ENCODE measurements at places on chromosomes 5 and 9.
A peak's percentile ranks its signal among the peaks of the same experiment; 100 is the strongest.

DNA sequence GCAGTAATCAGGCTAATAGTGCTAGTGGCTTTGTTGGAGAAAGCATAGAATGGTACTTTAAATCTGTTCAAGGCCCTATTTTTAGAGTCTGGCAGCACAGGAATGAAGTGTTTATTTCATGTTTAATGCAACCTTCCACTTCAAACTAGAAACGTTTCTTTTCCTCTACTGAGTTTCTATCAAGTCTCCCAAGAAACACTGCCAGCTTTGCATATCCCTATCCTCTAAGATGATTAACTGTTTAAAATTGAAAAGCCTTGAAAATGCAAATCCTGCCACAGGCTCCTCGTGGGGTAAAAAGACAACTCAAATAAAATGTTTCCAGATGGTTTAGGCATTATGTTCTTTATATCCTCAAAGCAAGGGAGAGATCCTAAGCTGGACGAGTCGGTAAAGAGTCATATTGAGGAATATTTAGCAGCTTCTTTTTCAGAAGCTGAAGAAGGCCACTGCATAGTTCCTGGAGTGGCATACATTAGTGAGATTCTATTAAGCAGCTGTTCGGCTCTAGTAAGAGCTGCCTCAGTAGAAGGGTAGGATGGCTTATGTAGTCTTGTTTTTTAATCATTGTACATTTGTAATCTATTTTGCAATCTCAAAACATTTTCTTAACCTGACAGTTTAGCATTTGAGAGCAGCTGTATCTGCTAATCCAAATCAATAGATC, 251.2 kb downstream of the CHSY3 start:
- DNase-seq, result no peak

DNA sequence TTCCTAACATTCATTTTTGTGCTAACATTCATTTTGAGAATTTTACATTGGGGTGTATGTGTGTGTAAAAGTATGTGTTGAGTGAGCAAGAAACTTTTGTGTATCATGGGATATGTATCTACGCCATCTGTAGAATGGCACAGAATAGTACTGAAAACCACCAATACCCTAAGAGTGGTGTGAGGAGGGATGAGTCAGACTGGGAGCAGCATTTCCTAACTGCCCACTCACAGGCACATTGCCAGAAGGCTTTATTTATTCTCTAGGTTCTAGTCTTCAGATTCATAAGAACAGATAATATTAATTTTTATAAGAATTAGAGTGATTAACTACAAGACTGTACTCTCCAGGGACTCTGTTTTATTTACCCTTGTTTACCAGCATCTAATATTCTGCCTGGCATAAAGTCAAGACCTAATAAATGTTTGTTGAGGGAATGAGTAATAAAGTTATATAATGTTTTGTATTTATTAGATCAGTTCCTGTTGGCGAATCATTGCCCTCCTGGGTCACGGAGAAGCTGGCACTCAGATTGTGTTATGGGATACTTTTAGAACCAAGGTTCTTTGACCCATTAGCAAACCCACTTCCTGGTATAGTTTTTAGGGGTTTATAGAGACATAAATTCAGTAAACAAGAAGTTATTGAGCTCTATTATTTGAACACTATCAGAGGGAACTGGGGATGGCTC, 159.1 kb upstream of the PPP2R2B start:
- peak; percentile 5 for DNase-seq

GRCh38 chr9:28059192-28059591, 485.9 kb upstream of the C9orf72 start:
- no peak for DNase-seq

- no peak for DNase-seq
Measured at GRCh38 chr5:83644301-83644700, 76.4 kb downstream of the HAPLN1 start.

DNA sequence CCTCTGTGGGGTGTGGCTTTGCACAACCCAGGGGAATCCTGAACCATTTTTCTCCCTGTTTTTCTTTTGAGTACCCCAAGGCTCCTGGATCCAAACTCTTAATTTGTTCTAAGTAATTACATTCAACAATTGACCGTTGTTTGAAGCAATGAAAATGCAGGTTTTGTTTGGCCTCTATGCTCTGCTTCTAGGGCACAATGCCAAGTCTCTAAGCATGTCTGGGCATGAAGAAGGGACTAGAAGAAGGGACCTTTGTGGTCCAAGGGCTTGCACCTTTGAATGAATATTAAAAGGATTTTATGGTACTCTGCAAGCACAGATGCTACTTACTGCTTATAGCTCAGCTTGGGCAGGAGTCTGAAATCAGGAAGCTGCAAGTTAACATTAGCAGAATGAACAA, 6.6 kb upstream of the ENC1 start:
- no peak for DNase-seq

DNA sequence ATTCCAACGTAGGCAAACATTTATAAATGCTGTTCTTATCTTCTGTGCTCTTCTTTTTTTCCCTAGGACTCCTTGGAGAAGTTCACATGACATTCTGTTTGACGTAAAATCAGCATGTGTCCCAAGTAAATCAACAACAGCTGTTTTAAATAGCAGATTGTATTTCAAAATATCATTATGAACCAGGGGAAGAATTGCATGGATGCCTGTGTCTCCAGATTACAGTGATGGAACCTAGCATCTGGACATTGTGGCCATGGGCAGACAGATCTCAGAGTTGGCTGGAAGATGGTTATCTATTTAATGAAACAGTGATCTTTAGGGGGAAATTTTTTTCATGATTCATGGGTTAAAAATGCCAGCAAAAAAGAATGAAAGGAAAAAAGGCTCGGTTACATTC, 222.0 kb downstream of the MAN2A1 start:
- no peak for DNase-seq

DNA sequence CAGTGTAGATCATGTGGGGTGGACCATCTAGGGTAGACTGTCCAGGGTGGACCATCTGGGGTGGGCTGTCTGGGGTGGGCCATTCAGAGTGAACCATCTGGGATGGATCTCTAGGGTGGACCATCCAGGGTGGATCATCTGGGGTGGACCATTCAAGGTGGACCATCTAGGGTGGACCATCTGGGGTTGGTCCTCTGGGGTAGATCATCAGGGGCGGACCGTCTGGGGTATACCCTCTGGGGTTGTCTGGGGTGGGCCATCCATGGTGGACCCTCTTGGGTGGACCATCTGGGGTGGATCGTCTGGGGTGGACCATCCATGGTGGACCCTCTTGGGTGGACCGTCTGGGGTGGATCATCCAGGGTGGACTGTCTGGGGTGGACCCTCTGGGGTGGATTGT, 64.3 kb downstream of the KCNT1 start:
- no peak for DNase-seq

DNA sequence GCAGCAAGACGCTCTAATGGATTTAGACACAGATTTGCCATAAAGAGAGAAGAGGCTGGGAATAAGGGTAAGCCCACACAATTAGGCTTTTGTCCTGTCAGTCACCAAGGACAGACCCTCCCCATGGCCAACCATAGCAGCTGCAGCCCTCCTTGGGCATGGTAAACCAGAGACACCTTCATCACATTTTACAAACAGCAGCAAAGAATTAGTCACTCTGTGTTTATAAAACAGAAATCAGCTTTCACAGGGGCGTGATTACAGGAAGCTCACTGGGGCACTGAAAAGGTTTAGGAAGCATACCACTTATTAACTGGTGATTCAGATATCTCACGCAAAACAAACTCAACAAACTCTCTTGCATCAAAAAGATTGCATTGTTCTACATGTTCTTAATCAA, 37.3 kb upstream of the ZNF622 start:
- no peak for DNase-seq

DNA sequence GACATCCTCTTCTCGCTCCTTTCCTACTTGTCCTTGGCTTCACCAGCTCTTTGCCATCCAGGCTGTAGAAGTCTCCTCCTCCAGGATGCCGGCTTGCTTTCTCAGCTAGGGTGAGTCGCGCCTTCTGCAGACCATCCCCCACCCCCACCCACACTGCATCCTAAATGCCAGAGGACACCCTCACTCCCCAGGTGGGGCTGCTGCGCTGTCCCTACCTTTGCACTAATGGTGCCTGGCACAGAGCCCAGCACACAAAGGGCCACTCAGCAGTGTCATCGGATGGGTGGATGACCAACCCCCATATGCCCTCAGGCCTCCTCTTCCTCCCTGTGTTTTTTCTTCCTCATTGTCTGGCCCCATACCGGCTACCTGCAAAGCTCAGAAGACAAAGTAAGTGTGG, 14.8 kb downstream of the IL9 start:
- no peak for DNase-seq

- no peak for DNase-seq
Measured at GRCh38 chr9:17031546-17031945, 103.3 kb upstream of the CNTLN start.

DNA sequence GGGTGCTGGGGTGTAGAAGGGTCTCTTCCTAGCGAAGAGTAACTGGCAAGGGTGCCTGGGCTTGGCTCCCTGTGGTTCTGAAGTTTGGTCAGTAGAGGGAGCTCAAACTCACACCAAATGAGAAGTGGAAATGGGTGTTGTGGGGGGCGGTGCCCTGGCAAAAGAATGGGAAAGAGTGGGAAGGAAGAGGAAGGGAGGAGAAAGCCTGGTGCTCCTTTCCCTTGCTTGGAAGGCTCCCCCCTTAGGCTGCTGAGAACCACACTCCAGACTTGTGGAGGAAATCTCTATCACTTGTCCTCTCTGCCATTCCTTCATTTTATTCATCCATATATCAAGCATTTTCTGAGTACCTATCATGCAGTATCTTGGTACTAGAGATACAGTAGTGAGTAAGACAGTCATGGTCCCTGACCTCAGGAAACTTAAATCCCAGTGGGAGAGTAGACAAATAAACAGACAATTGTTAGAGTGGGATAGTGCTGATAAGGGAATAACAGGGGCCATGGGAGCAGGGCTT, 13.0 kb downstream of the SLC4A9 start:
- DNase-seq, result peak; percentile 72

GRCh38 chr5:5678909-5679308, 256.4 kb downstream of the ICE1 start:
- no peak for DNase-seq

GRCh38 chr9:134712926-134713325, 71.3 kb downstream of the COL5A1 start:
- DNase-seq, result no peak

DNA sequence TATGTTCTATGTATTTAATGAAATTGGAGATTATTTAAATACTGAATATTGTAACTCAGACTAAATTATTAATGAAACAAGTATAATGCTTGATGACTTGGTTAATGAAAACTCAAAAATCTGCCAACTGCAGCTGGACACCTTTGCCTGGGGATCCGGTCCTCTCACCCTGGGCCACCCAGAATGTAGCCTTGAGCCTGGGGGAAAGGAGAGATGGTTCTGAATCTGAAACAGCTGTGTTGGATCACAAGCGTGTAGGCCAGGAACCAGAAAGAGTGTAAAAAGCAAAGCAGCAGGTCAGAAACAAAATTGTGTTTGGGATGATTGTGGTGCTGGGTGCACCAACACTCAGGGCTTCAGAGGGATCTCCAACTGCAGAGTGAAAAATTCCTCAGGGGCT, 38.5 kb downstream of the ADAMTS16 start:
- DNase-seq, result no peak

GRCh38 chr5:158634714-158635113, 465.0 kb downstream of the EBF1 start:
- DNase-seq, result no peak

- DNase-seq, result no peak
Measured at GRCh38 chr5:176809544-176810080, 747 bp upstream of the UNC5A start.

- DNase-seq, result no peak
Measured at GRCh38 chr9:112188884-112189283, 13.8 kb upstream of the SUSD1 start.

DNA sequence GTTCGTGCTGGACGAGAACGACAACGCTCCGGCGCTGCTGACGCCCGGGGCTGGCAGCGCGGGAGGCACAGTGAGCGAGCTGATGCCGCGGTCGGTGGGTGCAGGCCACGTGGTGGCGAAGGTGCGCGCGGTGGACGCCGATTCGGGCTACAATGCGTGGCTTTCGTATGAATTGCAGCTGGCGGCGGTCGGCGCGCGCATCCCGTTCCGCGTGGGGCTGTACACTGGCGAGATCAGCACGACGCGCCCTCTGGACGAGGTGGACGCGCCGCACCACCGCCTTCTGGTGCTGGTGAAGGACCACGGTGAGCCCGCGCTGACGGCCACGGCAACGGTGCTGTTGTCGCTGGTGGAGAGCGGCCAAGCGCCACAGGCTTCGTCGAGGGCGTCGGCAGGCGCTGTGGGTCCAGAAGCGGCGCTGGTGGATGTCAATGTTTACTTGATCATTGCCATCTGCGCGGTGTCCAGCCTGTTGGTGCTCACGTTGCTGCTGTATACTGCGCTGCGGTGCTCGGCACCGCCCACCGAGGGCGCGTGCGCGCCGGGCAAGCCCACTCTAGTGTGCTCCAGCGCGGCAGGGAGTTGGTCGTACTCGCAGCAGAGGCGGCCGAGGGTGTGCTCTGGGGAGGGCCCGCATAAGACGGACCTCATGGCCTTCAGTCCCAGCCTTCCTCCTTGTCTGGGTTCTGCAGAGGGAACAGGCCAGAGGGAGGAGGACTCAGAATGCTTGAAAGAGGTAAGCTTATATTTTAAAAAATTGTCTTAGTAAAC, 2.2 kb downstream of the PCDHA13 start:
- DNase-seq, result no peak

GRCh38 chr5:37247036-37247435, 2.1 kb downstream of the CPLANE1 start:
- DNase-seq, result no peak

DNA sequence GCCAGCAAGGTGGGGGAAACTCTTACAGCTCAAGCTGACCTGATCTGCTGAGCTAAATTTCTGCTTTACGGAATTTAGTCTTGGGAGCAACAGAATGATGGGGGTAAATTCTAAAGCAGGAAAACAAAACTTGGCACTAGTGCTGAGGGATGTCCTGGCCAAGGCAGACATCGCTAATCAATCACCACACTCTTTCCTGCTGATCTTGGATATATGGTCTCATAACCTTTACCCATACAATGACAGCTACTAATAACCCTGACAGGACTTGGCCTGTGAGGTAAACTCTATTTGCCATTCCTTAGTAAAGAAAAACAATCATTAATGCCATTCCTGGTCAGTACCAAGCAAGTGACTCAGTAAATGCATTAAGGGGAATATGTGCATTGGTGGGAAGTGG, 51.5 kb downstream of the PPARGC1B start:
- no peak for DNase-seq

- peak; percentile 65 for DNase-seq
Measured at GRCh38 chr5:134874831-134875655, 872 bp downstream of the TXNDC15 start.

GRCh38 chr5:74519679-74520078, 120.8 kb downstream of the ENC1 start:
- no peak for DNase-seq

DNA sequence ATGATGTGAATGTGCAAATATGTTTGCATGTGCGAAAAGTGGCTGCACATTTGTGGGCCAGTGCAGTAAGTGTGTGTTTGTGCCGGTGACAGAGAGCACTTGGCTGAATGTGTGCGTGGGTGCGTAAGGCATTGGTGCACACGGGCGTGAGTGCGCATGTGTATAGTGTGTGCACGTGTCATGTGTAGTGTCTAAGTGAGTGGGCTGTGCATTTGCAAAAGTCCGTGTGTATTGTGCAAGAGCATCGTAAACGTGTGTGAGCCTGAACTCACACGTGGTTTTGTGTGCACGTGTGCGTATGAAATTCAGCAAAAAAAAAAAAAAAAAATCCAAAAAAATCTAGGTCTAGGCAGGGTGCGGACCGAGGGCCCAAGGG, 6.5 kb upstream of the EBF1 start:
- no peak for DNase-seq

- DNase-seq, result no peak
Measured at GRCh38 chr5:7902666-7903625, 34.0 kb downstream of the MTRR start.

- no peak for DNase-seq
Measured at GRCh38 chr5:33260098-33260497, 180.7 kb upstream of the TARS1 start.

- no peak for DNase-seq
Measured at GRCh38 chr5:127306647-127307046, 16.1 kb downstream of the MEGF10 start.

Measured in HTR-8/SVneo (cell line).